RWPE1 (cell line): ENCODE measurements at places on chromosomes 7 and 10.

- DNase-seq, result no peak
These were observed 12.7 kb downstream of the EBF3 start for GRCh38 chr10:129951101-129951969.

DNA sequence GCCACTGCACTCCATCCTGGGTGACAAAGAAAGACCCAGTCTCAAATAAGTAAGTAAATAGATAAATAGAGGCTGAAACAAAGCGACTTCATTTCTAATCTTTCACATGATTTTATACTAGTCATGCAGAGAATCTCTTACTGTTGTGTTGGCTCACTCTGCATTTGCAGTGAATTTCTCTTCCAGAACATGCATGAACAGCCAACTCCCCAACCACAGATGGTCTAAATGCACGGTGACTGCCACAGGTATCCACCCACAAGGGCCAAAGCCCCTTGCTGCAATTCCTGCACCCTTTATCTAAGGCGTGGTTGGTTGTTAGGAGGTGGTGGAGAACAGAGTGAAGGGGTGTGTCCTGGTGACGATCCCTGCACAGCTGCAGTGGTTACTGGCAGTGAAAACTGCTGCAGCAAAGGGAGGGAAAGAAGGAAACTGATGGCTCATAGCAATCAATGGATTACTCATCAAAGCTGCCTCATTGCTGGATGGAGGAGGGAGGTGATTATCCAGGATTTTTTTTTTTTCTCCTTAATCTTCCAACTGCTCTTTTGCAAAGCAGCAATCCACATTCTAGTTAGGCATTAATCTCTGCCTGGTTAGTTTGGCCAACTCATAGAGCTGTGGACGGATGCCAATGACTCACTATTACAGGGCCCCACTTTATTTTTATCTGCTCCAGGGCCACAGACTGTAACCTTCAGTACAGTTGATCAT, 50.6 kb downstream of the PRTFDC1 start:
- peak; percentile 92 for DNase-seq

DNA sequence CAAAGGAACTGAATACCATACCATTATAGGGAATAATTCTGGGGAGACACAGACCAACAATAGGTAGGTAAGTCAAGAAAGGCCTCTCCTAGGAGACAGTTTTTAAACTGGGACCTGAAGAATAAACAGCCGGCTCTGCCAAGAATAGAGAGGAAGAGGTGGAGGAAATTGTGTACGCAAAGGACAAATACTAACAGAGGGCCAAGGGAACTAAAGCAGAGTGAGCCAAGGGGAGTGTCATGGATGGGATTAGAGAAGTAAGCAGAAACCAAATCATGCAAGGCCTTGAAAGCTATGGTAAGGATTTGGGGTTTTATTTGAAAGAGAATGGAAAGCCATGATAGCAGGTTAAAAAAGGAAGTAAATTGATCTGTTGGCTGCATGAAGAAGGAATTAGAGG, 18.1 kb upstream of the ITGB8 start:
- DNase-seq, result no peak

- no peak for DNase-seq
These were observed 350.1 kb upstream of the MKI67 start for GRCh38 chr10:128476368-128476725.

DNA sequence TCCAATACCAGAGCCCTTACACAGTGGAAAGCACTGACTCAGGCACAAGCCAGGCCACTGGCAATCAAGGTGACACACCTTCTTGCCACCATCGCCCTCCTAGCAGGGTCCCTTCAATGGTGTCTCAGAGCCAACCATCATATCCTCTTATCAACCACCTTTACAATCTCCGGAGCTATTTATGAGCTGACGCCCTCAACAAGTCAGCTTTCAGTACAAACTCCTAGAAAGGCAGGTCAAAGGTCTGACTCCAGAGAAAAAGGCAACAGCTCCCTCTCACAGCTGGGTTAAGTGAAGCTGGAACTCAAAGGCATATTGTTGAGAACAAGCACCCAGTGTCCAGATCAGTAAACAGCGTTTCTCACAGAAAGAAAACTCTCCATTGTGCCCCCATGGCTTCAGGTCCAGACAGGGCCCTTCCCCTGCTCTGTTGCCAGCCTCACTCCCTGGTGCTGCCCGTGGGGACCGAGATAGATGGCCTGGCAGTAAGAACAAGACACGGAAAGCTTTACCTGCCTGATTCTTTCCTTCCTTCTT, 2.4 kb downstream of the ZNF3 start:
- DNase-seq, result no peak

DNA sequence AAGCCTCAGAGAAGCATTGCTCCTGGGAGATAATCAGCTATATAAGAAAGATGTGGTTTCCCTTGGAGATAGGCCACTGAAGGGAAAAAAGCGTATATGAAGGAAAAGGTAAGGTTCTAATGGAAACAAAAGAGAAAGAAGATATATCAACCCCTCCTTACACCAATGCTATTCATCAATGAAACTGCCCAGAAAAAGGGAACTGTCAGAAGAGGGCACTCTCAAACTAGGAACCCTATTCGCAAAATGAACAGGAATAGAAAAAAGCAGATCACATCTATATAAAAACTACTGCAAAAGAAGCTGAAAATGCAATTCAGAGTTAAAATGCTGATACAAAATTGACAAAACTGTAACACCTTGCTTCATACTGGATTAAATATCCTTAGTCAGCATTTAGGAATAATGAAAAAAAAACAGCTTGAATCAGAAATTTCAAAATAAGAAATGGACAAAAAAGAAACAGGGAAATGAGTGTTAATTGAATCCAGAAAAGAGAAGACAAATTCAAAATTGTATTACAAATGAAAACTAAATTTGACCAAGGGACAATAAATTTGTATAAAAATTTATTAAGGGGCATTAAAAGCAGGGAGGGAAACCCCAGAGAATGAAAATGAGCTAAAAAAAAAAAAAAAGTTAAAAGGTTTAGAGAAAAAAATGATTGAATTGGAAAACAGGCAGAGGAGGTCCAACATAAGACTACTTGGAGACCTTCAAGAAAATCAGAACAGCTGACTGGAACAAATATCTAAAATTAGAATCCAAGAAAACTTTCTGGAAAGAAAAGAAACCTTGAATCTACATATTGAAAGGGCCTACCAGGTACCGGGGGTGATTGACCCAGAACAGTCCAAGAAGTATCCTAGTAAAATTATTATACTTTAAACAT, 17.9 kb downstream of the NHLRC2 start:
- DNase-seq, result no peak

DNA sequence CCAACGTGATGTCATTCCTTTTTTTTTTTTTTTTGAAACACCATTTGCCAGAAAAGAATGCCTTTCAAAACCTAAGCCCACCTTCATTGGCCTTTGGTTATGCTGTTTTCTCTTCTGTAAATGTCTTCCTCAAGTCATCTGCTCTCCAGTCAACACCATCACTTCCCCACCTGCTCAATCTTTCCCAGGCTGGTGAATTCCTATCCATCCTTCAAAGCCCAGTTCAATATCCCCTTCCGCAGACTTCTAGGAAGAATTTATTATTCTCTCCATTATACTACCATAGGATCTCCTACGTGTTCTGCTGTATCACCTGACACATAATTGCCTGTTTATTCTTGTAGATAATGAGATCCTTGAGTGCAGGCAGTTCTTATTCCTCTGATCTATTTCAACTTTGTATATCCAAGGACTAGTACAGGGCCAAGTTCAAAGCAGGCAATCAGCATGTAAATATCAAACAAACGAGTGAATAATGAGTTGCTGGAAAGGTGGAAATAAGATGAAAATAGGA, 73.5 kb upstream of the PRR15 start:
- DNase-seq, result no peak

- DNase-seq, result no peak
These were observed 28.7 kb downstream of the RAMP3 start for GRCh38 chr7:45186261-45186813.

DNA sequence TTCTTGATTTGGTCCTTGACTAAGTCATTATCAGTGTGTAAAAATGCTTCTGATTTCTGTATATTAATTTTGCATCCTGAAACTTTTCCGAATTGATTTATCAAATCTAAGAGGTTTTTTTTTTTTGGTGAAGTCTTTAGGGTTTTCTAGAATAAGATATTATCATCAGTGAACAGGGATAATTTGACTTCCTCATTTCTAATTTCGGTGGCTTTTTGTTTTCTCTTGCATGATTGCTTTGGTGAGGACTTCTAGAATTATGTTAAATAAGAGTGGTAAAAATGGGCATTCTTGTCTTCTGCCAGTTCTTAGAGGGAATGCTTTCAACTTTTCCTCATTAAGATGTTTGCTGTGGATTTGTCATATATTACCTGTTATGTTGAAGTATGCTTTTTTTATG, 170.5 kb downstream of the CCDC7 start:
- no peak for DNase-seq

- DNase-seq, result no peak
These were observed 4.5 kb upstream of the NRG3 start for GRCh38 chr10:81870472-81870871.

- no peak for DNase-seq
These were observed 515.7 kb upstream of the GALNT17 start for GRCh38 chr7:70616211-70616610.

- DNase-seq, result peak; percentile 8
These were observed 9.4 kb downstream of the CLDN12 start for GRCh38 chr7:90412458-90413184.

- no peak for DNase-seq
These were observed 13.5 kb downstream of the MACROH2A2 start for GRCh38 chr10:70066190-70066589.

- peak; percentile 79 for DNase-seq
These were observed 83.1 kb upstream of the IGFBP3 start for GRCh38 chr7:46003896-46004875.

DNA sequence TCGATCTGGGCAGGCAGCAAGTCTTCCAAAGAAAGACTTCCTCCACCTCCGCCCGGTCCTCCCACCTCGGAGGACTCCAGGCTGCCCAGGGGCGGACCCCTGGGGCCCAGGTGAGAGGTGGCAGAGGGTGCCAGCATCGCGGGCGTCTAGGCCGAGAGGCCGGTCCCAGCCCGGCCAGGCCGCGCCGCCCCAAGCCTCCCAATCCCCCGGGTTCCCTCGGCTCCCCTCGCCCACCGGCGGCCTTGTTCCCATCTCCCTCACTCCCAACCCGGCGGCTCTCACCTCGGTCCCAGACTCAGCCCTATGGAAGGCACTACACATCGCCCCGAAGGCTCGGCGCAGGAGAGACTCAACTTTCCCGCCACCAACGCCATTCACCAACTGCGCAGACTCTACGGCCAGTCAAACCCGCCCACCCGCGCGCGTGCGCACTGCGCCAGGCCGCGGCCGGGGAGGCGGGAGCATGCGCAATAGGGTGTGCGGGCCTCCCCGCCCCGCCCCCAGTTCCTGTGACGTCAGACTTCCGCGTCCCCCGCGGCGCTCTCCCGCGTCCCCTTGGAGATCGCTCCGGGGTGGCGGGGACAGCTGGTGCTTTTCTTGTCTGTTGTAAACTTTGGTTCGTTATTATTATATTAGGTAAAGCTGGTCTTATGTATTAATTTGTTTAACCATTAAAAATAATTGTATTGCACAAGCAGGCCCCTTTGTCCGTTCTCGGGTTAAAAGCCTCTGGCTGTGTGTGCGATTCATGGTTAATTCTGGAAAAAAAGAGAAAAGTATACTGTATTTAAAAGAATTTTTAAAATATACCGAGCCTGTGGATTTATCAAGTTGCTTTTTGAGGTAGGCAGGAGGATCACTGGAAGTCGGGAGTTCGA, at the start of gene XRCC2:
Gene XRCC2, minus strand, starts transcription at position 383 of the 878 bp plus-strand sequence. Its CDS starts 62 bp downstream, at position 321.
- peak; percentile 98 for DNase-seq

GRCh38 chr7:82615527-82615926, 171.9 kb upstream of the CACNA2D1 start:
- no peak for DNase-seq

DNA sequence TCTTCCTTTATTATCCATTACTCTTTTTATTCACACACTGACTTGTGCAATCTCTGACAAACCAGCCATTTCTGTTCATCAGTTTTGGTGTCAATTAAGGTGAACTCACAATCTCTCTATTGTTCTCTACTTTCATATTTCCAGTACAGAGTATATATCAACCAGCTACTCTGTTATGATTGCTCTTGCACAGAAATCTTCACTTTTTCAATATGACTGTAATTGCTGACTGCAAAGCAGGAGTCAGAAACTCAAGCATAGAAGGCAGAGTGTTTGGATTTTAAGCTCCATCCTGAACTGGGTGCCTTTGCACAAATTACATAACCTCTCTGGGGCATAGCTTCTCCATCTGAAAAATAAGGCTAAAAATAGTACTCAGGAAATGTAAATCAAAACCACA, 1042.0 kb downstream of the GRM8 start:
- DNase-seq, result no peak

GRCh38 chr10:35594115-35595079, 10.7 kb upstream of the GJD4 start:
- no peak for DNase-seq

GRCh38 chr7:87735360-87735759, 107.2 kb downstream of the RUNDC3B start:
- DNase-seq, result peak; percentile 3

- no peak for DNase-seq
These were observed 90.7 kb downstream of the CELF2 start for GRCh38 chr10:11108356-11108755.

- peak; percentile 51 for DNase-seq
These were observed 41.0 kb downstream of the KIAA1217 start for GRCh38 chr10:24249829-24250415.

DNA sequence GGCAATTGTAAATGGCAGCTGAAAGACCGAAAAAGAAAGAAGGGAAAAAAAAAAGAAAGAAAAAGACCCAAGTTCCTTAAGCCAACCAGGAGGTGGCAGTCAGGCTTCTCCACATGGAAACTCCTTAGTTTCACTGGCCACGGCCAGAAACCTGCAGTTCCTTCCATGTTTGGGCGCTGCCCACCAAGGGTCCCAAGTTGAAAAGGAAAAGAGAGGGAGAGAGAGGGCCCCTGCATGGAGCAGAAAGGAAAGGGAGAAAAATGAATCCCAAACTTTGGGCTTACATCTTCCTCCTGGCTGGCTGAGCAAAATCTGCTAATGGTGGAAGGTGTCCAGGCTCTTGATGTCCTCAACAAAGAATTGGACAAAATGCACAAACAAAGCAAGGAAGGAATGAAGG, 31.8 kb upstream of the ABCA13 start:
- no peak for DNase-seq

- no peak for DNase-seq
These were observed 266.4 kb upstream of the TCERG1L start for GRCh38 chr10:131577786-131578471.

DNA sequence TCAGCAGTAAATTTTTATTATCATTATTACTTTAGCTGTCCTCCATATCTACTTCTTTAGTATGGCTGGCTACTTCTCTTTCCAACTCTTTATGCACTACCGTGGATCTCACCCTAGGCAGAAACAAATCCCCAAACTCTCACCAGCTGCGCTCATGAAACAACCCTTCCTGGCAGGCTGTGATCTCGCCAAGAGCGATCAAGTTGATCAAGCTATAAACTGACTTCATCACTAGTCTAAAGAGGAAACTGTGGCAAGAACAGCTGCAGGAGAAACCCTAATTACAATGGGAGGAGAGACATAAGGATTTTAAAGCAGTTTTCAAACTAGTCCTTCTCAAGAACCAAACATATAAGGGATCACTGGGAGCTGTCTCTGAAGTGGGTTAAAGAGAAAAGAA, 160.5 kb upstream of the PRSS58 start:
- DNase-seq, result no peak
